ENCODE measurements at places on chromosomes 1 and 21.

- no peak for DNase-seq
Observed at GRCh38 chr1:57132993-57133622, 167.3 kb upstream of the C8B start.

DNA sequence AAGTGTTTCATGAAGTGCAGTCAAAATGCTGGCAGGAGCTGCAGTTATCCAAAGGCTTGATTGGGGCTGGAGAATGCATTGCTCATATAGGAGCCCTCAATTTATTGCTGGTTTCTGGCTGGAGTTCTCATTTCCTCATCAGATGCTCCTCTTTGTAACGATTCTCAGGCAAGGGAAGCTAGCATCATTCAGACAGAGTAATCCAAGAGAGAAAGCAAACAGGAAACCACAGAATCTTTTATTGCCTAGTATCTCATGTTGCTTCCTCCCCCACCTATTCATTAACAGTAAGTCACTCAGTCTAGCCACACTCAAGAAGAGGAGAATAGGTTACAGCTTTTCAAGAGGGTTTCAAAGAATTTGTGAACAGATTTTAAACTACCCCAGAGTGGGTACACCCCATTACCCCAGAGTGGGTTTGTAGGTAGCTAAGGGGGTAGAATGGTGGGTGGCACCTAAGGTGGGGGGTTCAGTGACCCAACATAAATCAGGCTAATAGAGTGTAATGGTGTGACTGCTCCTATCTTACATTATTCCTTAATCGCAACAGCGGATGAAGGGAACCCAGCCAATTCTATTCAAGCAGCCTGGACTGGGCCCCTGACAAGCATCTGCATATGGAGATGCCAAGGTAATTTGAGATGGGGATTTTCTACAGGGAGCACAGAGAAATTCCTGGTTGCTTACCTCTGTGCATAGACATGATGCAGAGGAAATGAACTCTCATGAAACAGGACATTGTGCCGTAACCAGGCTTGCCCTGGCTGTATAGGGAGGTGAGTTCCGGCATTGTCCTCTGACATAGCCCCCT lies 67.1 kb downstream of the KCNJ15 start:
- DNase-seq: no peak

DNA sequence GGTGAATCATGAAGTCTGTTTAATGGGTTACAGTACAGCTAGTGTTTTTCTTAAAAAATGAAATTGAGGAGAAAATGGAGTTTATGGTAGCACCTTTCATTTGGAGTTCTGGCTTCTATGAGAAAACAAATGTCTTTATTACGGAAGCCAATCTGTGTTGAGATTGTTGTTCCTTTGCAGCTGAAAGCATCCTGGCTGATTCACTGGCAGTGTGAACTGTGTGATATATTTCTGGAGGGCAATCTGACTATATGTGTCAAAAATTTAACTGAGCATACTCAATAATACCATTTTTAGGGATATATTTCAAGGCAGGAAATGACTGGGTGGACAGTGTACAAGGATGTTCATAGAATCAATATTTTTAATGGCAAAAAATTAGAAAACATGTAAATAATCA lies 46.6 kb upstream of the LYST start:
- no peak for DNase-seq

DNA sequence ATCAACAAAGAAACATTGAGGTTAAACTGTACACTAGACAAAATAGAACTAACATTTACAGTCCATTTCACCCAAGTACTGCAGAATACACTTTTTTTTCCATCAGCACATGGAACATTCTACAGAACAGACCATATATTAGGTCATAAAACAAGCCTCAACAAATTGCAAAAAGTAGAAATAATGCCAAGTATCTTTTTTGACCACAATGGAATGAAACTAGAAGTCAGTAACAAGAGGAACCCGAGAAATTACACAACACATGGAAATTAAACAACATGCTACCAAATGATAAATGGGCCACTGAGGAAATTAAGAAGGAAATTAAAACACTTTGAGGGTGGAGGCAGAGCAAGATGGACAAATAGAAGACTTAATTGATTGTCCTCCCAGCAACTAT lies 8.4 kb upstream of the C1orf185 start:
- DNase-seq: no peak

DNA sequence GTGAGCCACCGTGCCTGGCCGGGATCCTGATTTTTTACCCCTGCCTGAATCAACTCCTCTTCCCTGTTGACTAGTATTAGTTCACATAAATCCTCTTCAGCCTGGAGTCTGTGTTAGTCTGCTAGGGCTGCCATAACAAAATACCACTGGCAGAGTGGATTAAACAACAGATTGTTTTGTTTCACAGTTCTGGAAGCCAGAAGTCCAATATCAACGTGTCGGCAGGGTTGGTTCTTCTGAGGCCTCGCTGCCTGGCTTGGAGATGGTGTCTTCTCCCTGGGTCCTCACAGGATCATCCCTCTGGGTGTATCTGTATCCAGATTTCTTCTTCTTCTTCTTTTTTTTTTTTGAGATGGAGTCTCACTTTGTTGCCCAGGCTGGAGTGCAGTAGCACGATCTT lies 18.2 kb downstream of the DOP1B start:
- DNase-seq: no peak

DNA sequence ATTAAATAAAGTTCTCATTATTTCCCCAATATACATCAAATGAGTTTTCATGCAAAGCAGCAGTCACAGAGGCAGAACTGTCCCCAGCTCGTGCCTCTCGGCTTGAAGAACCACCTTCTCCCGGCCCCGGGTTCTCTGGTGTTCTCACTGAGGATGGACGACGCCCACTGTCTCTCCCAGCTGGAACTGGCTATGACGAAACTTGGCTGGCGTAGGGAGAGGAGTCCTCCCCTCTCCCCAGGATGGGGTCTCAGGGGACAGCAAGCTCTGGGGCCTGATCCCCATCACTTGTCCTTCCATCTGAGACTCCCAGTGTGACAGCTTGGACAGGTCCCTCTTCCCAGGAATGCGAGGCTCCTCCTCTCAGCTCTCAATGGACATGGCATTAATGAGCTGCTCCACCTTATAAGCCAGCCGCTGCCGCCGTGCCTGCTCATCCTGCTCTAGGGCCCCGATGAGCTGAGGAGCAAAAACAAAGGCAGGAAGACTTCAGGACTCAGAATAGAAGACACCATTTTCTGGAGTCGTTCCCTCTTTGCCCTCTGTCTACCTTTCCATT lies 116.0 kb upstream of the CD34 start:
- no peak for DNase-seq

DNA sequence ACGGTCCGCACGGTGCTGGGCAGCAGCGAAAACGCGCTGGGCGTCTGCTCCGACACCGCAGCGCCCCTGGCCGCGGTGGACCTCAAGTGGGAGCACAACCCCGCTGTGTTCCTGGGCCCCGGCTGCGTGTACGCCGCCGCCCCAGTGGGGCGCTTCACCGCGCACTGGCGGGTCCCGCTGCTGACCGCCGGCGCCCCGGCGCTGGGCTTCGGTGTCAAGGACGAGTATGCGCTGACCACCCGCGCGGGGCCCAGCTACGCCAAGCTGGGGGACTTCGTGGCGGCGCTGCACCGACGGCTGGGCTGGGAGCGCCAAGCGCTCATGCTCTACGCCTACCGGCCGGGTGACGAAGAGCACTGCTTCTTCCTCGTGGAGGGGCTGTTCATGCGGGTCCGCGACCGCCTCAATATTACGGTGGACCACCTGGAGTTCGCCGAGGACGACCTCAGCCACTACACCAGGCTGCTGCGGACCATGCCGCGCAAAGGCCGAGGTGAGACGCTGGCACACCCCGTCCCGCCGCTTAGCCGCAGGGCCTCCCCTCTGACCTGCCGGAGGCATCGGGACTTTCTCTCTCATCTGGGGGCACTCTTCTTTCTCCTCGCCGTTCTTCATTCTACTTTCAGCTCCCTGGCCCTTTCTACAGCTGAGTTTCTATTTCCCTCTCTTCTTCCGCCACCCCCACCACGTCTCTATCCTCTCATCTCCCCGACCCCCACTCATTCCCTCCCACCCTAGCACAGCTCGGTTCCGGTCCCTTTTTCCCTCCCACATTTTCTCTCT lies 1.0 kb downstream of the NPR1 start:
- DNase-seq: no peak

DNA sequence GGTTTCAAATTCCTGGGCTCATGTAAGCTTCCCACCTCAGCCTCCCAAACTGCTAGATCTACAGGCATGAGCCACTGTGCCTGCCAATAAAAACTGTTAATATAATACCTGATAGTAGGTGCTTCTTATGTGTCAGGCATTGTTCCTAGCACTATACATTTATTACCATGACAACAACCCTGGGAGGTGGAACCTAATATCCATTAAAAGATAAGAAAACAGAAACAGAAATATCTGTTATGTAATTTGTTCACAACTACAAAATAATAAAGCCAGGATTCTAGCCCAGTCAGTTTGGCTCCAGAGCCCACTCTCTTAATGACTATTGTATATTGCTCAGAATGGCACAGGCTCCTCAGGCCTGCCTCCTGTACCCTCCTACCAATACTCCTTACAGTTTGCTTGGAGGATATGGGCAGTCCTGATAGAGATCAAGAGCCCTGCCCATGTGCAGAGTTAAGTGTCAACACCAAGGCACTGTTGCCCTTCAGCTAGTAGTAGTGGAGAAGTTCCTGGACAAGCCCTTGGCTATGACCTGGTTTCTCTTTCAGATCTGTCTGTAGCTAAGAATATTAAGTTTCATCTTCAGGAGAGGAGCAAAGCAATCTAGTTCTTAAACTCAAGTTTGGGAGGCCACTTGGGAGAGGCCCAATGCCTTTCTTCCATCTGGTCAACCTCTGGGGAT lies 22.4 kb downstream of the RPL5 start:
- no peak for DNase-seq

- DNase-seq: no peak
Observed at GRCh38 chr1:211920141-211920572, 89.6 kb upstream of the LPGAT1 start.

GRCh38 chr1:233654658-233655280 lies 40.9 kb downstream of the KCNK1 start:
- DNase-seq: no peak

- no peak for DNase-seq
Observed at GRCh38 chr1:9901148-9902059, 8.7 kb downstream of the CTNNBIP1 start.

DNA sequence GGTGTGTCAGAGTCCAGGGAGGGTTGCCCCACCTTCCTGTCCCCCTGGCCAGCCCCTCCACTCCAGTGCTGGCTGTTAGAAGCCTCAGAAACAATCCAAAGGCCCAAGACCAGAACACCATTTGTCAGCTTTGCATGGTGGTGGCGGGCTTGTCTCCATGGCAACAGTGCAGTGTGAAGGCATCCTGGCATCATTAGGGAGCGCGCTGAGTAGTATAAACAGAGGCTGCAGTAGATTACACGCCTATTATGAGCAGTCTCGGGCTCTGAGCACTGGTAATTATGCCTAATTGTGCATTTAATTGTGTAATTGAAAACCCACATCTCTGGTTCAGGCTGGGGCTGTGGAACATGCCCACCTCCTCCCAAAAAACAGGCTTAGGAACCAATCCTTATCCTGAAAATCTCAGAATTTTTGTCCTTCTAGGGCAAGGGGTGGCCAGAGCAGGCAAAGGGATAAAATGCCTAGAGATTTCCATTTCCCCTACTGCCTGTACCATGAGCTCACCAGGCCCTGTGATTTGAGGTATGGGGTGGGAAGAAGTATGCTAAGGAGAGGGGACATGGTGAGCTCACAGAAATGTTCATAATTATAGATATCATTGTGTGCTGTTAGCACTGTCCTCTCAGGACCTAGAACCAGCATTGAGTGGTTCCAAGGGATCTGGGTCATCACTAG lies 11.7 kb downstream of the NKAIN1 start:
- no peak for DNase-seq

GRCh38 chr1:113479713-113480676 lies 89.7 kb downstream of the MAGI3 start:
- DNase-seq: no peak

DNA sequence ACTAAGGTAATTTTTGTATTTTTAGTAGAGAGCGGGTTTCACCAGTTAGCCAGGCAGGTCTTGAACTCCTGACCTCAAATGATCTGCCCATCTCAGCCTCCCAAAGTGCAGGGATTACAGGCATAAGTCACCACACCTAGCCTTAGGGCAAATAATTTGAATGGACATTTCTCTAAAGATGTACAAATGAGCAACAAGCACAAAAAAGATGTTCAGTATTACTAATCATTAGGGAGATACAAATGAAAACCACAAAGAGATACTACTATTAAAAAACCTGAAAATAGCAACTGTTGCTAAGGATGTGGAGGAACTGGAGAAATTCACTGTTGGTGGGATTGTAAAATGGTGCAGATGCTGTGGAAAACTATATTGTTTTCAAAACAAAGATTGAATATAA lies 79.1 kb downstream of the GABPA start:
- no peak for DNase-seq

GRCh38 chr21:44767834-44768831 lies 33.5 kb downstream of the UBE2G2 start:
- DNase-seq: no peak

DNA sequence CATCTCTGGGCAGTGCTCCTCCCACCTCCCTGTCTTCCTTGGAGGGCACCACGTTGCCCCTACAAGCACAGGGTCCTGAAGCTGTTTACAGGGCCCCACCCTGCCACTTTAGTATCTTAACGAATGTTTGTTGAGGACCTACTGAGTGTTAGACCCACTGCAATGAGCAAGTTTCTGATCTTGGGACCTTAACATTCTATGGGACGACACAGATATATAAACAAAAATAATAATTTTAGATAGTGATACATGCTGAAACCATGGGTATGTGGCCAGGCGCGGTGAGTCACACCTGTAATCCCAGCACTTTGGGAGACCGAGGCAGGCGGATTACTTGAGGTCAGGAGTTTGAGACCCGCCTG lies 10.1 kb downstream of the ENTREP3 start:
- no peak for DNase-seq

DNA sequence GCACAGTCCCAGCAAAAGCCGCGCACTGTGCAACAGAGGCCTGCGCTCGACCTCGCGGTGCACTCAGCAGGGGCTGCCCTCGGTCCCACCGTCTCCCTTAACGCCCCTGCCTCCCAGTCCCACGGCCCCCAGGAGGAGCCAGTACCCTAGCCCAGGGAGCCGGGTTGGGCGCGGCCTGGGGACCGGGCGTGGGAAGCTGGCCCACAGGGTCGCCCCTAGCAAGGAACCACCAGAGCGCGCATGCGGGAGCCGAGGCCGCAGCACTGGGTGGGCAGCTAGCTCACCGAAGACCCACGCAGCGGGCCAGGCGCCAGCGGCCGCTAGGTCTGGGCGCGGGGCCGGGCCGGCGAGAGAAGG lies 21.6 kb upstream of the ZNF678 start:
- DNase-seq: no peak

DNA sequence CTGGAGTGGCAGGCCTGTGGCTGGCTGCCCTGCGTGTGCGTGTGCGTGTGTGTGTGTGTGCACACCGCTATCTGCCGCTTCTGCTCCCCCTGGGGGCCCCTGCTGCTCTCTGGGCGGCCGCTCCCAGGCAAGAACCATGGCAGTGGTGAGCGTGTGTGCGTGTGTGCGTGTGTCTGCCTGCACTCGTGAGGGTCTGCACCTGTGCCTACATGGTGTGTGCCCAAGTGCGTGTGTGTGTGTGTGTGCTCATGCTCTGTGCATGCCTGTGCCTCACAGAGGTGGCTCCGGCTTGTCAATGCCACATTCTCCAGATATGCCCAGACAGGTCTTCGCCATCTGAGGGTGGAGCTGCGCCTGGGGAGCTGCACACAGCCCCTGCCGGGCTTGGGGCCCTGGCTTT lies 18.7 kb upstream of the PEX10 start:
- DNase-seq: no peak
